A172 (cell line): ENCODE measurements at places on chromosomes 12 and 14.

DNA sequence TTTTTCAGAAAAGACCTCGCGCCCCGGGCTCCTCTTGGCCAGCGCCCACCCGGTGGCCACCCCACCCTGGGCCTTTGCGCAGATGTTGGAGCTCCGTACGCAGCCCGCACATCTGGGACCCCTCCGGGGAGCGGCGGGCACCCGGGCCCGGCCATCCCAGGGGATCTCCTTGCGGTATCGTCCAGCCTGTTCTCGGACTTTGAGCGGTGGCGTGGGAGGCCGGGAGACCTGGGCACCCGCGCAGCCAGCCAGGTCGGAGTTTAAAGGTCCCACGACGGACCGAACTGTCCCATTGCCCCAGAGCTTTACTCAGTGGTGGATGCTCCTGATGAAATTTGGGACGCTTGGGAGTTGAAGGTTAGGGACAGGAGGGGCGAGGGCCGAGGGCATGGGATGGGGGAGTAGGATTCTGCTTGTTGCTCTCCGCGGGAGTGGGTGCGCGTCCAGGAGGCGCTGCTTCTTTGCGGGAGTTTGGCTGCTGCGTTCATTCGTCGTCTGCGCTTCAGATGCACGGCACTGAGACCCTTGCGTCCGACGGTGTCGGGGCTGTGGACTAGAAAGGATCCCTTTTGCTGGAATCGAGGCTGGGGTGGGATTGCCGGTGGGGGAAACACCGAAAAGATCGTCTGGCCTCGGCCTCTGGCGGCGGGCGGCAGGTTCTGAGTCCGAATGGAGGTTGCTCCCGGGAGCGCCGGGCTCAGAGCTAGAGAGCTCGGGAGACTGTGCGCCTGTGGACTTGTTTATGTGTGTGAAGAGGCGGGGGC, 1.4 kb downstream of the NTF3 start:
- no peak for DNase-seq

DNA sequence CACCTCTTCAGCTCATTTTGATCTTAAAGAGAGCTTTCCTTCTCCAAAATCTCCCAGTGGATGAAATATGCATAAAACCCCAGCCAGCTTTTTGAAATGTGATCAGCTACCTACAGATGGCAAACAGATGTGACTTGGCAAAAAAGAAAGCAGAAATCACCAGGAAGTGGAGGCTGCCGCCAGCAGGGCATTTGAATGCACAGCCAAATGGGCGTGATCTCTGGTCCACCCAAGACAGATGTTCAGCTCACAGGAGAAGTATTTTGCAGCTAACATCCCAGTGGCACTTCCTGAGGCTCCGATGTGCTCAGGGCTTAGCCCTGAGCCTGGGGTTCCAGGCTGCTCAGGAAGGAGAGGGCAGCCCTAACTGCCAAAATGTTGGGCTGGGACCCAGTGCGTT, 78.3 kb downstream of the LGMN start:
- no peak for DNase-seq

- no peak for DNase-seq
Measured at GRCh38 chr12:14279845-14280244, 85.6 kb upstream of the ATF7IP start.

DNA sequence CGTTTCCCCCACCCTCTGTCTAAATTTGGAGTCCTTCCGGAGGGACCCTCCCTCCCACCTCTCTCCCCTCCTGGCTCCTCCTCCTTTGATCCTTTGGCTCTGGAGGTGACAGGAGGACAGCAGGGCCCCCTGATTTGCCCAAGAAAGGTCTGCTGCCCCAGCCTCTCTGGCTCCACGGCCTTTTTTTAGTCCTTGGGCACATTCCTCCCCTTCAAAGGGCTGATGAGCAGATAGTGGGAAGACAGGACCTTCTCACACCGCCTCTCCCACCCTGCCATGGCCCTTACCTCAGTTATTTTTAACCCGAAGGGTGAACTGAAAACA, 196 bp upstream of the MYH6 start:
- DNase-seq: no peak

GRCh38 chr14:34007902-34008301, 57.0 kb upstream of the EGLN3 start:
- DNase-seq: no peak

- no peak for DNase-seq
Measured at GRCh38 chr12:30996255-30996654, 69.7 kb downstream of the TSPAN11 start.

DNA sequence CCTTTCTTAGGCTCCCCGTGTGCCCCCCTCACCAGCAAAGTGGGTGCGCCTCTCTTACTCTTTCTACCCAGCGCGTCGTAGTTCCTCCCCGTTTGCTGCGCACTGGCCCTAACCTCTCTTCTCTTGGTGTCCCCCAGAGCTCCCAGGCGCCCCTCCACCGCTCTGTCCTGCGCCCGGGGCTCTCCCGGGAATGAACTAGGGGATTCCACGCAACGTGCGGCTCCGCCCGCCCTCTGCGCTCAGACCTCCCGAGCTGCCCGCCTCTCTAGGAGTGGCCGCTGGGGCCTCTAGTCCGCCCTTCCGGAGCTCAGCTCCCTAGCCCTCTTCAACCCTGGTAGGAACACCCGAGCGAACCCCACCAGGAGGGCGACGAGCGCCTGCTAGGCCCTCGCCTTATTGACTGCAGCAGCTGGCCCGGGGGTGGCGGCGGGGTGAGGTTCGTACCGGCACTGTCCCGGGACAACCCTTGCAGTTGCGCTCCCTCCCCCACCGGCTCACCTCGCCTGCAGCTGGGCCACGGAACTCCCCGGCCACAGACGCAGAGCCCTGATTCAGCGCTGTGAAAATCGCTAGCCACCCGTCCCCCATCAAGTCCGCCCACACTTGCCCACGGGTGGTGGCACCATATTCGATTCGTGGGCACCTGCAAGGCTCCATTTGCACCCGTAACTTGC, 1.3 kb downstream of the TMEM233 start:
- no peak for DNase-seq

DNA sequence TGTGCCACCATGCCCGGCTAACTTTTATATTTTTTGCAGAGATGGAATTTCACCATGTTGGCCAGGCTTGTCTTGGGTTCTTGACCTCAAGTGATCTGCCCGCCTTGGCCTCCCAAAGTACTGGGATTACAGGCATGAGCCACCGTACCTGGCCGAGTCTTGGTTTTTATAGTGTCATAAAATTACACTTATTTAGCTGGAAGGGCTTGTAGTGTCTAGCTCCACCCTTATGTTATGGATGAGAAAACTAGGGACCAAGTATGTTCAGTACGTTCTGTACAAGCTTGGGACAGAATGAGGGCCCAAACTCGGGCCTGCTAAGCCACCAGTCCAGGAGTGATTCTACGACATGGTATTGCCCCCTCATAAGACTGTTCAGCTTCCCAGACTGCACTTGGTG, 35.1 kb downstream of the SYNE2 start:
- DNase-seq: no peak

DNA sequence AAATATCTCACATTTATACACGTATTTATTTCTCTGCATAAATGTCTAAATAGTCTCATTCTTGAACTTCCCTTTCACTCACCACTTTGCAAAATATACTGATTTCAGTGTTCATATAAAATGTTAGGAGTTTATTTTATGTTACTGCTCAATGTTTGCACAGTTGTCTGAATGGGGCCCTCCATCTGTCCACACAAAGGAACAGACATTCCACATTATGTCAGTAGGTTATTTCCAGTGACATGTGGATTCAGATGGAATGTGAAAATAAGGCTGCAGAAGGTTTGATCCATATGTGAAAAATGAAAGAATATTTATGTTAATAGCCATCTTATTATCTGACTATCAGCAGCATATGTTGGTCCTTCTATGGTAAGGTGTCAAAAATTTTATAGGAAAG, 994.4 kb upstream of the SEL1L start:
- no peak for DNase-seq

DNA sequence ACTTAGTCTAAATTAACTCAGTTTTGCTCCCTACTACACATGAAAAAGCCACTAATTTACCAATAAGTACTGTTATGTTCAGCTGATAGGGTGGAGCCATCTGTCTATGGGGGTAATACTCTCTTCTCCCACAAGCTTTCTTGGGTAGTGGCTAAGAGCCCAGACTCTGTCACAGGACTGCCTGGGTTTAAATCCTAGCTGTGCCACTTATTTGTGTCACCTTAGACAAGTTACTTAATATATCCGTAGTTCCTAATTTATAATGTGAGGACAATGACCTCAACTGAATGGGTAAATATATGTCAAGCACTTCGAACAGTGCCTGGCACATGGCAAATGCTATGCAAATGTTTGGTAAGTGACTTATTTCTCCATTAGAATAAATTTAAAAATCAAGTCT, 185.6 kb downstream of the DACT1 start:
- DNase-seq: no peak

- no peak for DNase-seq
Measured at GRCh38 chr12:79057540-79057939, 193.0 kb downstream of the SYT1 start.

GRCh38 chr12:45582536-45582935, 147.0 kb upstream of the ARID2 start:
- DNase-seq: no peak

DNA sequence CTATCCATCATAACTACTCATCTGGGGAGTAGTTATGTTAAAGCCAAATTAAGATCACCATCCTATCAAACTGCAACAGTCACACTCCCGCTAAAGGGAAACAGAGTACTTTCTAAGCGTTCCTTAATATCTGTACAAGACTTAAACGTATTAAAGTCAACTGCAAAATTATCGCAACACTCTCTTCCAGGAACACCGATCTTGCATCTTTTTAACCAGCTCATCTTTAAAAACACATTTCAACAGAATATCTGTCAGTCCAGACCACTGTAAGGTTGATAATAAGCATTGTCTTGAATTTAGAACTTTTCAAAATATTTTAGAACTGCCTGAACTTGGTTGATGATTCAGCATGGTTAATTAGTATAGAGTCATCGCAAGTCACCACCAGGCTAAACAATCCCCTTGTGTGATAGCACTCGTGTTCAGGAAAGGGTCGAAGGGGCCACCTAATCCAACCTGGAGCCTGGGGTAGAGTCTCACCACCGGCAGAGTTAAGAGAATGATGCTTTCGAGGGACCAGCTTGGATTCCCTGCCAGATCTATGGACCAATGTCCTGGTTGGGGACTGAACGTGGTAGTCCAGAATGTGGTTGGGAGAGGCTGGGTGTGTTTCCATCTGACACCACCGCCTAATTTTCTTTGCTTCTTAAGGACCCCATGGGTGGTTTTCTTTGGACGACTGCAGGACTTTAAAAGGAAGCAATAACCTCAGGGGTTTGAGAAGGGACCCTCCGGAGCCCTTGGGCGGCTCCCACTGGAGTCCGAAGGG, 890 bp downstream of the SPTLC2 start:
- peak; percentile 19 for DNase-seq

GRCh38 chr12:74689071-74689655, 151.5 kb downstream of the ATXN7L3B start:
- DNase-seq: peak; percentile 48

DNA sequence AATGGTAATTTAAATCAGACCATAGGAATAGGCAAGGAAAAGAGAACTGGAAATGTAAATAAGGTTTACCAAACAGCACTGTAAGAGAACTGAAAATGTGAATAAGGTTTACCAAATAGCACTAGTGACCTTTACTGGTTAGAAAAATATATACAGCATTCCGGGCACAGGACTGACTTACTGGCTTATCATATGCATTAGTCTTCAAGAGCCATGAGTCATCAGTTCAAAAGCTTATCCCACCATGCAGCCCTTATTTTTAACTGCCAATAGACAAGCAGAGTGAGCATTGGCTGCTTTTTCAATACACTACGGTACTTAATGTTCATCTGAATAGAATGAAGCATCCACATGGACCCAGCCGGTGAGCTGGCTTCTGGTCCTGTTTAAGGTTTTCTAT, 13.0 kb upstream of the NELL2 start:
- DNase-seq: peak; percentile 13

GRCh38 chr14:93982230-93983007, 6.0 kb upstream of the ASB2 start:
- DNase-seq: no peak

- DNase-seq: no peak
Measured at GRCh38 chr12:120314220-120314619, 12.1 kb downstream of the SIRT4 start.

DNA sequence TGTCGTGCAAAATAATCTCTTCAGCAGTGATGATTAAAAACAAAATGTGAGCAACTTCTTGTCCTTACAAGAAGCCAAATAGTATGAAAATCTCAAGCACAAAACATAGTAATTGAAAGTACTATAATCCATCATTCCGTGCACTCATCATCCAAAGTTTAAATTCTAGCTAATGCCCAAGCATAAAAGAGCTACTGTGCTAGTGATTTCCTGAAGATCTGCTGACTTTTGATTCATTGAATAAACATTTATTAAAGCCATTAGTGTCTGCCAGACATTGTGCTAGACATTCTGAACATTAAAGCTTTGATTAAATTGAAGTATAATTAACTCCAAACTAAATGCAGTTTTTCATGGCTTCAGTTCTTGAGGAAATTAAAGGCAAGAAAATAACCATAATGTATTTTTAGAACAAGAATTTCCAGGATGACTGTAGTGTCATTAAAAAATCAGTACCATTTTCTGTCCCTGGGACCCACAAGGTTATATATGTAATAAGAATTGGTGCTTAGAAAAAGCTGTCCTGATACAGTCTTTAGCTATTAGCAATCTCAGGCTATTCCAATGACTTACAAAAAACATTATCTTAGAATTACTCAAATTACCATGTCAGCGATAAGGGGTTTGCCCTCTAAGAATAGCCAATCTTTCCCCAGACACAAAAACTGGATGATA, 71.7 kb downstream of the CMAS start:
- no peak for DNase-seq

GRCh38 chr12:25084816-25085215, 110.1 kb downstream of the DNAI7 start:
- no peak for DNase-seq

GRCh38 chr12:32692358-32692757, 13.3 kb downstream of the DNM1L start:
- no peak for DNase-seq

DNA sequence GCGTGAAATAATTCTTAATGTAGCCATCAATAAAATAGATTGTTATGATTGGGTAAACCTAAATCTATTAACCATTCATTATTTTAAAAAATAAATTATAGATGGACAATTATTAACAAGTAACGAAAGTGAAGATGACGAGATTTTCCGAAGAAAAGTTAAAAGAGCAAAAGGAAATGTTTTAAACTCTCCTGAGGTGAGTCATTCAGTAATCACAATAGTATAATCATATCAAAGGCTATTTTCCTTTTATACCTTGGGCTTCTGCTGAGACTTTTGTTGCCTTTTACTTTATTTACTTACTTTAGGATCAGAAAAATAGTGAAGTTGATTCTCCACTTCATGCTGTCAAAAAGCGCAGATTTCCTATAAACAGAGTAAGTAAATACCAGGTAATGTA, 45.6 kb downstream of the FANCM start:
- peak; percentile 6 for DNase-seq

- peak; percentile 22 for DNase-seq
Measured at GRCh38 chr14:35480119-35480769, 53.7 kb upstream of the INSM2 start.

- no peak for DNase-seq
Measured at GRCh38 chr12:66751432-66752113, 72.7 kb upstream of the GRIP1 start.

DNA sequence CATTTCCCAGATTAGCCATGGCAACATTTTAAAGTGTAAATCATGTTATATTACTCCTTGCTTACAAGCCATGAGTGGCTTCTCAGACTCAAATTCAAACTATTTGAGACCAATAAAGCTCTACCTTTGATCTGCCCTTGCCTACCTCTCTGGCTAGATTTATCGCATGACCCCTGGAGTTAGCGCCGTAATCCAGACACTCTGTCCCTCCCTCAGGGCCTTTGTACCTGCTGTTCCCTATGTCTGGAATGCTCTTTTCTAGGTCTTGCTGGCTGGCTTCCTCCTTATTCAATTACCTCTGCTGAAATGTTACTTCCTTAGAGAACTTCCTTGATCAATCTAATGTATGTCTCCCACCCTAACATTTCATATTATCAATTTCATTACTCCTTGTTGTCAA, 16.3 kb downstream of the SIX4 start:
- no peak for DNase-seq
